ENCODE measurements at places on chromosomes 1 and 21. TPM values are rescaled to one million over a fixed set of nuclear protein-coding genes. Genes with fewer than 3 reads are reported as not detected.

DNA sequence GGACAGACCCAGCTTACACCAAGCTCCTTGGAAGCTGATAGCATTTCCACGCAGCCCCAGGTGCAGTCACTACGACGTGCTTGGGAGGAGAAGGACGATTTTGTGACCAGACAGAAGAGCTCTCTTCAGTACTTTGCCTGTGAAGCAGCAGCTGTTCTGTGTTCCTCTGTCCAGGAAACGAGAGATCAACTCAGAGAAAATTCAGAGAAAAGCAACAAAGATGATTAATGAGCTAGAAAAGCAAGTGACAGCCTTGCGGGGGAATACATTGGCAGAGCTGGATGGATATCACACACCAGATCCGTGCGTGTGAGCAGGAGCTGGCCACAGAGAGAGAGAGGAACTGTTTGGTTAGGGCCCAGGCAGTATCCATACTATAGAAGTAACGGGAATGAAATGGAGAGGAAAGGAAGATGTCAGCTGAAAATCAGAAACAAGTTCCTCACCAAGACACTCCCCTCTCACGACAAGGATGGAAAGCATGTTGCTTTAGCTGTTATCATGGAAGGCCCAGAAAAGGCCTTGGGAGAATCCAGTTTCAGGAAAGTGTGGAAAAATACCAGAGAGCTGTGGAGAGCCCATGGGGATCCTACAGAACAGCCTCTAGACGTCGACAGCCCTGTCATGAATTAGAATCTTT lies 106.2 kb downstream of the TOMM20 start:
- no peaks in the 10 kb centered on the region for H3K27me3 ChIP-seq
- H3K36me3 ChIP-seq, result no peaks in the 10 kb centered on the region
- H3K4me3 ChIP-seq, result no peak overlapping the region

DNA sequence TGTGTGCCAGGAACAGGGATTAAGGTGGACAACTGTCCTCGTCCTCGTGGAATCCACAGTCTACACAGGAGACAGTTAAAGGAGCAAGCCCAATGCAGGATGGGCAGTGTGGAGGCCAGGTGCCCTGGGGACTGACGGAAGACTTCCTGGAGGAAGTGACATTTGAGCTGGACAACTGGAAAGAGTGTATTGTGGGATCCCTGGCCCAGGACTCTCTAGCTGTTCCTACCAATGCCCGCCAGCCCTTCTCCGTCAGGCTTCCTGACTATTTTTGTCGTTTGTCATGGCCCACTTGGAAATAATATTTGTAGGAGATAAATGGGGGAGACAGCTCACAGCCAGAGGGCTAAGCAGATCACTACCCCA lies 235.3 kb downstream of the TOMM20 start:
- H3K27ac ChIP-seq, result peak overlapping the region; percentile 75
- H3K4me1 ChIP-seq, result peaks cover 25% of the 10 kb centered on the region

- peak; percentile 20 for DNase-seq
- H3K36me3 ChIP-seq, result peaks cover 8% of the 10 kb centered on the region
- peak overlapping the region; percentile 91 for H3K4me3 ChIP-seq
- H3K27ac ChIP-seq, result peak overlapping the region; percentile 67
- peaks cover 12% of the 10 kb centered on the region for H3K4me1 ChIP-seq
Observed at GRCh38 chr1:42658877-42659337, 684 bp downstream of the PPIH start.

GRCh38 chr1:187891993-187892682 lies 1063.4 kb downstream of the PLA2G4A start:
- no peak overlapping the region for H3K4me3 ChIP-seq
- no peak for DNase-seq
- H3K27ac ChIP-seq, result no peak overlapping the region
- no peaks in the 10 kb centered on the region for H3K27me3 ChIP-seq
- H3K4me1 ChIP-seq, result no peaks in the 10 kb centered on the region

The ZNF695 gene
- total RNA-seq, result 1.5 TPM

The NHLH1 gene
- total RNA-seq, result 0.70 TPM

The UBL4B gene
- total RNA-seq, result not detected
